ENCODE measurements at places on chromosomes 16 and 17.

DNA sequence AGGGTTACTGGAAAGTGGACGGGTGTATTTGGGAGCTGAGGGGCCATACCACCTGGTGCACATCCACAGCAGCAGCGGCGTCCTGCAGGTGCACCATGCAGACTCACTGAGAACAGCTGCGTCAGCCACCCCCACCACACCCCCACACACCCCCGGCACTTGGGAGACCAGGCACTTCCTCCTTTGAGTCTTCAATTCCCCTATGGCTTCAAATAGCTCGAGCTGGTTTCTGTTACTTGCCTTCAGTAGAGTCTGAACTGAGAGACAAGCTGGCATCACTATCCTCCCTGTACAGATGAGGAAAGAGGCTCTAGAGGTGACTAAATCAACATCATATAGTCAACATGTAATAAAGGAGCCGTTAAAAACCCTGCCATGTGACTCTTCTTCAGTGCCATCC, 15.4 kb downstream of the CUEDC1 start:
- peak; percentile 75 for DNase-seq

DNA sequence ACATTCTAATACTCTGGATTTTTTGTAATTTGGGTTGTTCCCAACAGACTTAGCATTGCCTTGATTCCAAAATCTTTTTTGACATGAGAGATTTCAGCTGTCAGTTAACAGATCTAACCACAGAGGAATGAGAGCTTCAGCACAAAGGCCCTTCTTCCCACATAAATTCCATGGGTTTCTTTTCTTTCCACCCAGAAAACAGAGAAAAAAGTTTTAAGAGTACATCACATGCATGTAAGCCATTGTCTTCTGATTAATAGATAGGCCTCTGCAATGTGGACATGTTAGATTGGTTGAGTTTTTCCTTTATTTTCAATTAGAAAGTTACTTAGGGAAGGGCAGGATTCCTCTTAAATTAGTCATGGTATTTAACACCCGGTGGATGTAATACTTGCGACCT, 939 bp downstream of the MYH8 start:
- DNase-seq, result no peak

DNA sequence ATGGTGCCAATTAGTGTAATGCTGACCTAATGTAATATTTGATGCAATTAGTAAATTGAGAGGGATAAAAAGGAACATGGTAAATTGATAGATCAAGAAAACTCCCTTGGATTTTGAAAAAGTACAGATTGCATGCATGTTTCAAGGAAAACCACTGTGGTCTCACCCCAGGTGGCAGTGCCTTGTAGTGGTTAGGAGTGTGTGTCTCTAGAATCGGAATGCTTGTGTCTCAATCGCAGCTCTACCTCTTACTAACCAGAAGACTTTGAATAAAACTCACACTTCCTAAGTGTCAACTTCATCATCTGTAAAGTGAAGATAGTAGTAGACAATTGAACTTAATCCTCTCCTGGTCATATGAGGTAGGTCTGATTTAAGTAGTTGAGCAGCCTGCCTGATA, 128.9 kb upstream of the GOT2 start:
- DNase-seq, result no peak

- DNase-seq, result peak; percentile 96
Measured at GRCh38 chr17:68035131-68035522, 408 bp upstream of the KPNA2 start.

DNA sequence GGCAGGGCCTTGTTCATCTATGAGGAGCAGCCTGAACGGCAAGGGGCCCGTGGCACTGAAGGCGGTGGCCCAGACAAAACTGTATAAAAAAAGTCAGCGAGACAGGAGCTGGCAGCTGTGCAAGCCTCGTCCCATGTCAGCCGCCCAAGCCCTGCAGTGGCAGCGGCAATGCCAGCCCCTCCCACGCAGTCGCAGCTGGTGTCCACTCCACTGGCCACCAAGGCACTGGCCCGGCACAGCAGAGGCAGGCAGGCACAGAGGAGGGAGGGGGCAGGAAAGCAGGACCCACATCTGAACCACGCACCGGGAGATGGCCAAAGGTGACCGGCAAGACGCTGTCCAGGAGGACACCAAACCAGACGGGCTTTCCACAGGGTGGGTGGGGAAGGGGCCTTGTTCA, 15.9 kb upstream of the C16orf95 start:
- DNase-seq, result no peak

- no peak for DNase-seq
Measured at GRCh38 chr17:8324923-8325322, 14.7 kb upstream of the ODF4 start.

DNA sequence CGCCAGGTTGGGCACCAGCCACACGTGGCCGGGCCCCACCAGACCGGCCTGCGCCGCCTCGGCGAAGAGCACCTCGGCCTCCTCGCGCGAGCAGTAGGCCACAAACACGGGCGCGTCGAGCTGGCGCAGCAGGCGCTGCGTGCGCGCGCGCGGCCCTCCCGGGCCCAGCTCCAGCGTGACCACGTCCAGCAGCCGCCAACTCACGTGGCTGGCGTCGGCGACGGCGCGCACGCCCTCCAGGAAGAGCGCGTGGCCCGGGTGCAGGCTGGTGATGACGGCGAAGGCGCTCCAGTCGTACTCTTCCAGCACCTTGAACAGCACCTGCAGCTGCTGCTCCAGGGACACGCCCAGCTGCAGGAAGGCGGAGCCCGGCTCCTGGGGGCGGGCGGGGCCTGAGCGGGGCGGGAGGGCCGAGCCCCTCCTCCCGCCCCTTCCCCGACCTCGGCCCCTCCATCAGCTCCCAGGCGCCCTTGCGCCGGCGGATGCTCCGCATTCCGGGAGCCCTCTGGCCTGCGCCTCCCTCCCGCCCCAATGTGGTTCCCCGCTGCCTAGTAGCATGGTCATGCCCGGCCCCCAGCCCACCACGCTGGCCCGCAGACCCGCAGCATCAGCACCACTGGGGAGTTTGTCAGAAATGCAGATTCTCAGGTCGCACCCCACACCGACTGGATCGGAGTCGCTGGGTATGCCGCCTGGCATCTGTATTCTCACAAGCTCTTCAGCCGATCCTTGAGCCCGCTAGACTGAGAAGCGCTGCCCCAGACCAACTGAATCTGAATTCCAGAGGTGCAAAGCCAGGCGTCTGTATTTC, 7.2 kb downstream of the GRIN2C start:
- no peak for DNase-seq

DNA sequence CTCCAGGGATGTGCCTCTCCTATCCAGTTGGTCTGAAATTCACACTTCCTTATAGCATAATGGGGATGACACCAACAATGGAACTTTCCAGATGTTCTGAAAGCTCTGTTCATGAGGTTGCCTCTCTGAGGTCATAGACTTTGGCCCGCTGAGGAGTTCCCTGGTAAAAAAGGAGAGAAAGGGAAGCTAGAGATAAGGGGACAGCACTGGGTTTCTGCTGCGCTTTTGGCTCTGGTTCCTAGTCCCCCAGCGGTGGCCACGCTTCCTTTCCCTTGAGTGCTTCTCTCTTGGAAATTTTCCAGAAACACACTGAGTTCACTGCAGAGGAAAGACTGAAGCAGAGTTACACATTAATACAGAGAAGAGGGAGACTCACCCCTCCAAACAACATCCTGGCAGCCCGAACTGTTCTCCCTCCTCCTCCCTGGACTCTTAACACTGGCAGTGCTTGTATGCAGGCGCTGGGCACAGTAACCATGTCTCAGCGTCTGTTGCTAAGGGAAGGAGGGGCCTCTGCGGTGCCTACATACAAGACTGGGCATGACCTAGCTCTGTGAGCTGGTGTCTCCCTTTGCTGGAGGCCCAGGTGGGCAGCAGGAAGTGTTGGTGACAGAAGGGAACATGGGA, at the start of gene DNAH3:
Gene DNAH3, minus strand, starts transcription at position 472 of the 627 bp plus-strand sequence. CDS start 527 bp downstream, outside the sequence.
- DNase-seq, result peak; percentile 22

DNA sequence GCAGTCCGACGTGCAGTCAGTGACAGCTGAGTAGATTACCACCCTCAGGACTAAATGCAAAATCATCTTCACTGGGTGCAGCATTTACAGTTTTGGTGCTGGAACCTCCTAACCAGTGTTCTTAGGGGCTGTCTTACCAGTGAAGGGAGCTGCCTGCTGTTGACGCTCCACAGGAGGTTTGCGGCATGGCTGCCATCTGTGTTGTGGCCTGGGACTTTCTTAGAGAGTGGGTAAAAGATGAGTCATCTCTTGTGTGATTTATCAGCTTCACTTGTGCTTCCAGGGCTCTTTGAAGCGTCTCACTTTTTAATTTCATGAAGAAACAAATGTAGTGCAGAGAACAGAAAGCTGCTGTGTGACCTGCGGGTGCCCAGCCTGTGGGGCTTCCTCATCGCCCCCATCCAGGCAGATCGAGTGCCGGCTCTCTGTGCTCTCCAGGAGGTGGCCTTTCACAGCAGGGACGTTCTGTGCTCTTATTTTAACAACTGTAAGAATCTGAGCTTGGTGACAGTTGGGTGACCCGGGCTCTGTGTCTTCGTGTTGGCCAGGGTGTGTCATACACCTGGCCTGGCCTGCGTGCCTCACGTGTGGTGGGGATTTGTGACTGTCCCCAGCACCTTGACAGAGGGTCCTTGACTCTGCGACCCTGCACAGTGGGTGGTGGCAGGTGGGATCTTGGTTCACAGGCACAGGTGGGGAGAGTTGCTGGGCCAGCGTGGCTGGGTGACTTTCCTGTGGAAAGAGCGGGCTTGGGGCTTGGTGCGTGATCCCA, 24.3 kb upstream of the ZNF750 start:
- no peak for DNase-seq

GRCh38 chr17:3916825-3917224, 560 bp upstream of the P2RX1 start:
- DNase-seq, result no peak

DNA sequence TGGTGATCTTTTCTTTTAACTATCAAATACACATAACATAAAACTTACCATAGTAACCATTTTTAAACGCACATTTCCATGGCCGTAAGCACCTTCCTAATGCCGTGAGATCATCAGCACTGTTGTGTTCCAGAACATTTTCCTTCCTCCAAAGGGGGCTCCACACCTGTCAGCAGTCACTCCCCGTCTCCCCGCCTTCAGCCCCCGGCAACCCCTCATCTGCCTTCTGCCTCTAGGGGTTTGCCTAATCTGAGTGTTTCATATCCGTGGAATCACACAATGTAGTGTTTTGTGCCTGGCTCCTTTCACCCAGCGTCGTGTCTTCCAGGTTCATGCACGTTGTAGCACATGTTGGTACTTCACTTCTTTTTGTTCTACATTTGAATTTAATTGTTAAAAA, 350.1 kb upstream of the TNRC6C start:
- no peak for DNase-seq

DNA sequence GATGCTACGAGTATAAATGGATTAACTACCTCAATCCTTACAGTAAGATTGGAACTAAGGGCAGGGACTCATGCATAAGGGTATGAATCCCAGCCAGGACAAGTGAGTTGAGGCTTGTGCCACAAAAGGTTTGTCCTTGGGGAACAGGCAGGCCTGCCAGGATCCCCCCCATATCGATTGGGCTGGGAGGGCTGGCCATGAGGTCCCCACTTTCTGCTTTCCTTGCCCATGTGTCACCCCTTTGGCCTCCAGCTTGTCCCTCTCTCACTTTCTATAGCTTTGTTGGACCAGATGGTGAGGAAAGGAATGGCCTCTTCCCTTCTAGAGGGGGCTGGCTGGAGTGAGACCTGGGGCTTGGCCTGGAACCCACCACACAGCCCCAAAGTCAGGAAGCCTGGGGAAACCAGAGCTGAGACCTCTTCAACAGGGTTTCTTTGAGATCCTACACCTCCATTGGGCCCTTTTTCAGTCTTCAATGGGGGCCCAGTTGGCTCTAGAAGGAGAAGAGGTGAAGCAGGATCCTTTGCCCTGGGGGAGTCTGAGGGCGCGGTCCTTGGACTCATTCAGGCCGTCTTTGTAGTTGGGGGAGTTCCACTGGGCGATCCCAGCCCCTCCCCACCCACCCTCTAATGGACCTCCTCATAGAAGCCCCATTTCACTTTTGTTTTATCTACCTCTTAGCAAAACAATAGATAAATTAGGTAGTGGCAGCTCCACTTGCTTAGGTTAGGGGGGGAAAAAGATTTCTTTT, 57.3 kb downstream of the IGF2BP1 start:
- no peak for DNase-seq

GRCh38 chr16:77856438-77857160, 68.2 kb downstream of the VAT1L start:
- DNase-seq, result no peak

GRCh38 chr16:66515596-66516508, 34.1 kb downstream of the TK2 start:
- no peak for DNase-seq

DNA sequence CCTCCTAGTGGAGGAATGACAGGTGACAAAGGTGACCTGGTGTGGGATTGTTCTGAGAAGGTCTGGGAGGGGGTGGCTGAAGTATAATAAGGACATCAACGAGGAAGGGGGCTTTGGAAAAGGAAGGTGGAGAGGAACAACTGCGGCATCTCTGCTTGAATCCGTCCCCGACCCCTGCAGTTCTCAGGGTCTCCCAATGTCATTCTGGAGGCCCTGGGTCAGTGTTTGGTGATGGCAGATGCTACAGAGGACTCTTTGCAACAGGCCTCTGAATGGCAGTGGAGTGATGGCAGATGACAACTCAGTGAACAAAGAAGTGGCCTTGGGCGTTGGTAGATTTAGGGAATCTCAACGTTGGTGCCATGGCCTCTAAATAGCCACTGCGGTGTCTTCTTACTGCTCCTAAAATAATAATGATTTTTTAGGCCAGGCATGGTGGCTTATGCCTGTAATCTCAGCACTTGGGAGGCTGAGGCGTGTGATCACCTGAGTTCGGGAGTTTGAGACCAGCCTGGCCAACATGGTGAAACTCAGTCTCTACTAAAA, 1.3 kb downstream of the ENGASE start:
- DNase-seq, result no peak

DNA sequence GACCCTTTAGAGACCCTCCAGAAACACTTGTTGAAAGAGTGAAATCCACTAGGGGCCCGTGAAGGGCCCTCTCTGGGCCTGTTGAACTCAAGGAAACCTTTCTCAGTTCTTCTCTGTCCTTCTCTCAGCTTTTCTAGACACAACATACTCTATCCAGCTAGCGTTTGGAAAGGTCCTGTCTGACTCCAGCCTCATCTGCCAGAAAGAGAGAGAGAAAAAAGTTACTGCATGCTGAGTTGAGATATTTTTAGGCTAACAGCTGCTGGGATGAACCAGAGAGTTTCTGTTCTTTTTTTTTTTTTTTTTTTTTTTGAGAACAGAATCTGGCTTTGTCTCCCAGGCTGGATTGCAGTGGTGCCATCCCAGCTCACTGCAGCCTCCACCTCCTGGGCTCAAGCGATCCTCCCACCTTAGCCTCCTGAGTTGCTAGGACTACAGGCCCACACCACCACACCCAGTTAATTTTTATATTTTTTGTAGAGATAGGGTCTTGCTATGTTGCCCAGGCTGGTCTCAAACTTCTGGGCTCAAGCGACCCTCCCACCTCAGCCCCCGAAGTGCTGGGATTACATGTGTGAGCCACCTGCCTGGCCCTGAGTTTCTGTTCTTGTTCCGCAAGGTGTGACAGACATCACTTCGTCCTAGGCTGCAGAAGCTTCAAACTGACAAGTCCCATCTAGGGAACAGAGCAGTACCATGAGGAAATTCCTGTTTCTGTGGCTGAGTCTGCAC, 14.9 kb upstream of the TEX2 start:
- no peak for DNase-seq

GRCh38 chr17:43545383-43545632, 832 bp downstream of the ETV4 start:
- DNase-seq, result peak; percentile 34

Data from left colon (tissue), 2 donors.